ENCODE measurements at places on chromosomes 6 and 20. TPM values are rescaled to one million over a fixed set of nuclear protein-coding genes. Genes with fewer than 3 reads are reported as not detected.

- no peak for DNase-seq
Measured at GRCh38 chr6:67802771-67803170, 832.3 kb upstream of the ADGRB3 start.

Gene SLC35D3
- total RNA-seq = not detected

- no peak for DNase-seq
Measured at GRCh38 chr20:46770330-46771194, 61.1 kb downstream of the SLC2A10 start.

DNA sequence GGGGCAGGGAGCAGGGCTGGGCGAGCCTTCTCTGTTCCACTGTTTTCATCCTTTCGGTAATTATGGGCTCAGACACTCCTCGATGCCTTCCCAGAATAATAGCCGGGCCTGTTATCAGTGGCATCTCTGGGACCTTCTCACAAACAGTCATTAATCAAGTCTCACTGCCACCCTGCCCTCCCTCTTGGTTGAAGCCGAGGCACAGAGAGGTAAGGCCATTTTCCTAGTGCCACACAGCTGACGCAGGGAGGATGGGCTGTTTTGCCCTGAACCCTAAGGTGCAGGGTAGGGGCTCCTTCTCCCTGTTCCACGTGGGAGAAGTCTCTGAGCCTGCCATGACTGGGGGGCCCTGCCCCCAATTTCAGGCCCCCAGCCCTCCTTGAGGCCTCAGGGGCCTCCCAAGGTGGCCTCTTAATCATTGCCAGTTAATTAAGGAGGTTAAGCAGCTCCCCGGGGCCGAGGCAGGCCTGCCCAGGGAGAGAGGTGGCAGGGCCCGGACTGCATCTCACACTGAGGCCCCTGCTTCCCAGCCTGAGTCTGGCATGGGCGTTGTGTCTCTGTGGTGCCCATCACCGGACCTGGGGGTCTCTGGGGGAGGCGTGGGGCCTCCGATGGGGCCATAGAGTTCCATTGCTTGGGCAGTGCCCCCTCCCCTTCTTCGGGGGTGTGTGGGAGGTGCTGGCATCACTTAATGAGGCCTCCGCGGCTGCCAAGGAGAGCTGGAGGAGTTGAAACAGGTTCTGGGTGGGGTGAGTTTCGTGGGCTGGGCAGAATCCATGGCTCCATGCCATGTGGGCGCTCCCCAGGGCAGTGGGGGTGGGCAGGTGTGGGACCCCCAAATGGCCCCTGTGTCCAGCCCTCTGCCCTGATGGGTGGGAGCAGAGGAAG is 42.9 kb downstream of the CEBPB start:
- DNase-seq = no peak

DNA sequence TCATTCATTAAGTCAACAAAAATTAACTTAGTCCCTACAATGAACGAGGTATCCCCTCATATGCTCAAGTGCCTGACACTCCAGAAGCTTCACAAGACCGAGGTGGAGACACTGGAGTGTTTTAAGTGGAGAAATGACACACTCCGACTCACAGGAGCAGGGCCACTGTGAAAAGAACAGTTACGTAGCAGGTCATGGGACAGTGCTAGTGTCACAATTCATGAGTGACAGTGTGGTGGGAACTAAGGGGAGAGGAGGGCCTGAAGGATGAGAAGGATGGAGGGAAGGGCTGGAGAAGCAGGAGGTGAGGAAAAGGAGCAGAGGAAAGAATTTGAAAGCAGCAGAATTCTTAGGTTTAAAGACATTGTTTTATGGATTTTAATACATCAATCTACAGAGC is 1.3 kb upstream of the HLA-A start:
- DNase-seq = no peak

- DNase-seq = no peak
Measured at GRCh38 chr6:16190214-16190613, 48.2 kb upstream of the GMPR start.

Gene MCHR2
- total RNA-seq = not detected

Gene TP53RK
- total RNA-seq = 12.4 TPM

GRCh38 chr6:153962555-153962954 is 76.5 kb upstream of the OPRM1 start:
- no peak for DNase-seq

DNA sequence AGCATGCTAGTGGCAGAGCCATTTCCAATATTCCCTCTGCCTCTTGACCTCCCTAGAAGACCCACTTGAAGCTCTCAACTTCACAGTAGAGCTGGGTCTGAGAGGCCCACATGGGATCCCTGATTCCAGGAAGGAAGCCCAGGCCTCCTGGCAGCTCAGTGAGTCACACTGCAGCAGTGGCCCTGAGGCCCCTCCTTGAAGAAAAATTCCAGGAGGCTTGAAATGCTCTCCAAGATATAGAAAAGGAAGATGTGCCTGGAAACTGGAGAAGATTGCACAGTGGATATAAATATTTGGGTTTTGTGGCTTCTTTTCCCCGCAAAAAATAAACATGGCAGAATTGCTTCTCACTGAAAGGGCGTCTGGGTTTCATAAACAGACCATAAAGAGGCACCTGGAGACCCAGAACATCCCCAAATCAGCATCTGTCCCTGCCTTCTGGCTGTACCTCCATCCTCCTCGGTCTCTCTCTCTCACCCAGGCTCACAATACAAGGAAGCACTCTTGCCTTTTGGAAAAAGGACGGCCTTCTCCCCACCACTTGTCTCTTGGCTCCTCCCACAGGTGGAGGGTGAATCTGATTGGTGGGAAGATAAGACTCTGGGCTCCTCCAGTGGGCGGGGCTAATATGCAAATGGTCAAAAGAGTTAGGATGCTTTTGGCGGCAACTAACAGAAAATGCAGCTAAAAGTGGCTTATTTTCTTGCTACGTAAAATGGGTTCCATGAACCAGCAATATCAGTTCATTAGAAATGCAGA is 200.0 kb upstream of the SULF2 start:
- no peak for DNase-seq

GRCh38 chr6:113182370-113183141 is 674.6 kb upstream of the MARCKS start:
- peak; percentile 85 for DNase-seq

- peak; percentile 36 for DNase-seq
Measured at GRCh38 chr20:37522260-37523011, 1.4 kb downstream of the NNAT start.

DNA sequence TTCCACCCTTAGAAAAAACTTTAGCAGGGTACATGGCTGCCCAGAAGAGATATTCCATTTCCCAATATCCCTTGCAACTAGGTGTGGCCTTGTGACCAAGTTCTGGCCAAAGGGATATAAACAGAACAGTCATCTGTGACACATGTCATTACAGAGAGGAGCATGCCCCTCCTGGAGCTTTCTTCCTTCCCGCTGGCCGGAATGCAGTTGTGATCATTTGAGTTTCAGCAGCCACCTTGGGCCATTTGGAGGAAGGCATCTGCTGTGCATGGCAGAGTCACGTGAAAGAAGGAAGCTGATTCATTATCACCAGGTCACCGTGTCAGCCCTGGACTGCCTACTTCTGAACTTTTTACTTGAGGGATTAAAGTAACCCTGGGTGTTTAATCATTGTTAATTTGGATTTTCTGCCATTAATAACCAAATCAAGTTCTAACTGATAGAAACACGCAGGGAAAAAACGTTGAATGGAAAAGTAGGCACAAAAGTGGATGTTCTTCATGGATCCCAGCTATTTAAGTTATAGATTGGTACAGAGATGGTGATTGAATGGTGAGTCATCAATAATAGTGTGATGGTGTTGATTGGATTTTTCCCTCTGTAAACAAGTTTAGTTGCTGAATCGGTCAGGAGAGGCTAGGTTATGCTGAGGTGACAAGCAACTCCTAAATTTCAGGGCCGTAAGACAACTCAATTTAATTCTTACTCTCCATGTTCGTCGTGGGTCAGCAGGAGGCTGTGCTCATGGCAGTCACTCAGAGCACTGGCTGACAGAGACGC is 80.7 kb upstream of the CCDC167 start:
- DNase-seq = no peak

- DNase-seq = no peak
Measured at GRCh38 chr20:23746321-23746720, 4.4 kb downstream of the CST1 start.

- DNase-seq = no peak
Measured at GRCh38 chr6:33278392-33278741, 1.4 kb downstream of the B3GALT4 start.

Gene SLC17A1
- total RNA-seq = not detected

Gene CCN6
- not detected for total RNA-seq

- peak; percentile 83 for DNase-seq
Measured at GRCh38 chr6:31907158-31907813, 5.4 kb upstream of the ZBTB12 start.

Gene KCNK5
- total RNA-seq = under 0.01 TPM

DNA sequence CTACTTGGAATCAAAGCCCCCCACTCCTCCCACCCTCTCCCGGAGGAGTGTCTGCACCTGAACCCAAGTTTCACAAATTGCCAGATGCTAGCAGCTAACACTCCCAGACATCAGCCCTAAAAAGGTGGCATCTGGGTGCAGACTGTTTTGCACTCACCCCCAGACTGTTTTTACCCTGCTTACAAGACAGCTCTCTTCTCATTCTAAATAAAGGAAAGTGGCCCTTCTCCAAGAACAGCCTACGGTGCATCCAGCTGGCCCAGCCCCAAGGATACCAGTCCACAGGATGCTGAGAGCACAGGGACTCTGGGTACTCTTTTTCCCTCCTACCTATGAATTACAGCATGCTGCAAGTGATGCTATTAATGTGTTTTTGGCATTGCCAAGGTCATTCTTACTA is 842.0 kb upstream of the FLRT3 start:
- no peak for DNase-seq

Gene HMGN3
- total RNA-seq = 42.3 TPM

GRCh38 chr6:20833881-20834515 is 299.7 kb downstream of the CDKAL1 start:
- no peak for DNase-seq

Gene GNAS-AS1
- 0.81 TPM for total RNA-seq

Gene TNNC2
- 0.45 TPM for total RNA-seq

Gene ALDH5A1
- 1.6 TPM for total RNA-seq

DNA sequence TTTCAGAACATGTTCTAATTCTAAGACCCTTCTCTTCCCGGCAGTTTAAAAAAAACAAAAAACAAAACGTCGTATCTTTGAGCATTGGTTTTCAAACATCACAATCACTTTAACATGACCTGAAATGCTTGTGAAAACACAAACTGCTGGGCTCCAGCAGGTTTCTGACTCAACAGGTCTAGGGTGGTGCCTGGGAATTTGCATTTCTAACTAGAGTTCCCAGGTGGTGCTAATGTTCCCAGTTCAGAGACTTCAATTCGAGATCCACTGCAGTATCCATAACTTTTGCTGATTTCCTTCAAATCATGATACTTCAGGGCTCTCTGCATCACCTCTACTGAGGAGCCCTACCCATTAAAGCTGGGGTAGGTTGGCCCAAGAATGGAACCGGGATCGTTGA is 850 bp upstream of the SMPDL3A start:
- DNase-seq = no peak

GRCh38 chr6:33165581-33166258 is 26.5 kb downstream of the COL11A2 start:
- DNase-seq = no peak

Measured in fibroblast of the aortic adventitia (primary cell).